ENCODE measurements at places on chromosomes 7 and 10.

DNA sequence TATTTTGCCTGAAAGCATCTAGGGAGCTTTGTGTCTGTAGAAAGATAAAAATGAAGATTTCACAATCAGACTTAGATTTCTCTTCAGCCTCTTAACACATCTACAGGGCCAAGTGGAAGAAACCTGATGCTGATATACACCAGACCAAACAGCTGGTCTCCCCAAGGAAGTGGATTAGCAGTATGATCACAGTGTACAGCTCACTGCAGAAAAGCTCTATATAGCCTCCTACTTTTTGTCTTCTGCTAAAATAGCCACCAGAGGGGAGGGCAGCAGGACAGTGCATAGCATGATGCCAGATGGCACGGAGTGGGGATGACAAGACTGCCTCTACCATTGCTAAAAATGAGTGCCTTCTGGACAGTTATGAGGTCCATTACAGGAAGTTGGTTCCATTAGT lies 16.0 kb downstream of the FAM13C start:
- DNase-seq = no peak

- no peak for DNase-seq
Measured at GRCh38 chr10:125782616-125783015, 7.0 kb upstream of the MMP21 start.

GRCh38 chr10:80805343-80806020 lies 267.8 kb downstream of the SH2D4B start:
- no peak for DNase-seq

- peak; percentile 20 for DNase-seq
Measured at GRCh38 chr10:79069325-79070080, 737 bp downstream of the ZMIZ1 start.

GRCh38 chr10:47127188-47127785 lies 172.7 kb upstream of the GDF10 start:
- no peak for DNase-seq

DNA sequence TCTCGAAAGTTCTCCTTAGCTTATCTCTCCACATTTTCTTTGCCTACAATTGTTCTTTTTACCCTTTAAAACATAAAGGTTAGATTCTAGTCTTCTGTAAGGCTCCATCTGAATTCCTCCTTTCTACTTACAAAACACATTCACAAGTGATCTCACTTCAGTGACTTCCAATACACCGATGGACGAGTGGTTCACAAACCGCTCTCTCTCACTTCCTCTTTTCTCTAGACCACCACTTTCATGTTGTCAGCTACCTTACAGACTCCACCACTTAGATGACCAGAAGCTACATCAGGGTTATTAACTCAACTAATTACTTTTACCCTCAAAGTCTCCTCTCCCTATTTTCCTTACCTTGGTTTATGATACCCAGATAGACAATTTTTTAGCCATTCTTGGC lies 11.8 kb downstream of the MET start:
- DNase-seq = no peak

GRCh38 chr10:5719546-5719945 lies 34.9 kb downstream of the TASOR2 start:
- DNase-seq = no peak

- no peak for DNase-seq
Measured at GRCh38 chr7:7805511-7806153, 87.2 kb upstream of the RPA3 start.

DNA sequence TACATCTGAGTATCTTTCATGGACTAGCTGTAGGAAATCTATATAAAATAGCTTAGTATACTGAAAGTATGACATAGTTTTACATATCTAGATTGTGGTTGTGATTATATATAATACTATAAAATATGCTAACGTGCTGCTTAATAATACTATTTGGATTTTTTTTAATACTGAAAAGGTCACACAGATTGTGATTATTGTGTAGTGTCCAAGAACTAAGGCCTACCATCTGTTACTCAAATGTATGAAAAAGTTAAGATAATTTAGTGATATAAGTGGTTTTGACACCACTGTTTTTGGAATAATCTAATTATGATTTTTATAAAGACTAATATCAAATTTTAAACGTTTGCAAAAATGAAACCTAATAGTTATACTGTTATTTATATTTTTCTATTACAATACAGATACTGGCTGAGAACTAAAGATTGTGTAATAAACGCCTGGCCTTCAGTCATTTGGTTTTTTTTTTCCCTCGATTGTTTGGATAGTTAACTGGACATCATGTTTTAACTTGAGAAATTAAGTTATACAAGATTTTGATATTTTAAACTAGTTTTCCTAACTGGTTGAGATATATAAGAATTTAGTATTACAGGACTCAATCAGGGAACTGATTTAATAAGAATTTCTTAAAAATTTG lies 12.6 kb downstream of the PTEN start:
- no peak for DNase-seq

- DNase-seq = no peak
Measured at GRCh38 chr10:99080275-99080945, 155.2 kb downstream of the HPSE2 start.

DNA sequence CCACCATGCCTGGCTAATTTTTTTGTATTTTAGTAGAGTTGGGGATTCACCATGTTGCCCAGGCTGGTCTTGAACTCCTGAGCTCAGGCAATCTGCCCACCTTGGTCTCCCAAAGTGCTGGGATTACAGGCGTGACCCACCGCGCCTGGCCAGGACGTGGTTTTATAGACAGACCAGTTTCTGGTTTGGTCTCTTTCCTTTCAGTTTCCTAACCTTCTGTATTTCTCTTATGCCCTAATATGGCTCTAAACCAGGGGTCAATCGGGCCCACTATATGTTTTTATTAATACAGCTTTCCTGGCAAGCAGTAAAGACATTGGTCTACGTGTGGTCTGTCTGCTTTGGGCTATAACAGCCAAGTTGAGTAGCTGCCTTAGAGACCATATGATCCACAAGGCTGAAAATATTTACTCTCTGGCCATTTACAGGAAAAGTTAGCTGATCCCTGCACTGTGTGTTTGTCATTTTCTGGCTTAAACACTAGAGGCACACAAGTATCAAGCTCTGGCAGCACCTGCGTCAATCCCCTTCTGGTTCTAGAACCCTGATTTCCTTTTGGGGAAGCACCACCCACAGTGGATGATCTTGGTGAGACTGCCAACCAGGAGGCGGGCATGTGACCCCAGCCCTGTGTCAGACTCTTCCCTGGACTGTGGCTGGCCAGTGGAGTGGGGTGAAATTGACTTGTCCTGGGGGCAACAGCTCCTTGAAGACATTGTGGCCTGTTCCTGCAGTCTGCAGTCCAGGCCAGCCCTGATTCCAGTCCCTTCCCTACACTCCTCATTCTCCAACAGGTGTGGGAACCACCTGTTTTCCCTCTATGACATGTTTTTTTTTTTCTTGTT lies 497.2 kb downstream of the PLXNA4 start:
- no peak for DNase-seq

GRCh38 chr10:6082496-6083395 lies 6.1 kb upstream of the RBM17 start:
- DNase-seq = no peak

DNA sequence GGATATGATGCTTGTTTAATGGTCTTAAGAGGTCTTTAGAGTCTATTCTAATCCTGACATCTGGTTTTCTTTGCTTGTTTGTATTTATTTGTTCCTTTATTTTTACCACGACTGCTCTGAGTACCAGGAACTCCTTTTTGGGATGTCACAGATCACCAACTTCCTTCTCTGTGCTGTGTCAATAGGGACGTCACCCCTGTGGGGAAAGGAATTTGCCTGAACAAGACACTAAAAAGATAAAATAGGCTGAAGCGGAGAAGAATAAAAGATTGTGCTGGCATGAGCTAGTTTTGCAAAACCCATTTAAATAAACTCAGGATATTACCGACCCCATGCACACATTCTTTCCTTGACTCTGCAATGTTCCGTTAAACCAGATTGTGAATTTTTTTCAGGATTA lies 27.7 kb downstream of the MGMT start:
- no peak for DNase-seq

DNA sequence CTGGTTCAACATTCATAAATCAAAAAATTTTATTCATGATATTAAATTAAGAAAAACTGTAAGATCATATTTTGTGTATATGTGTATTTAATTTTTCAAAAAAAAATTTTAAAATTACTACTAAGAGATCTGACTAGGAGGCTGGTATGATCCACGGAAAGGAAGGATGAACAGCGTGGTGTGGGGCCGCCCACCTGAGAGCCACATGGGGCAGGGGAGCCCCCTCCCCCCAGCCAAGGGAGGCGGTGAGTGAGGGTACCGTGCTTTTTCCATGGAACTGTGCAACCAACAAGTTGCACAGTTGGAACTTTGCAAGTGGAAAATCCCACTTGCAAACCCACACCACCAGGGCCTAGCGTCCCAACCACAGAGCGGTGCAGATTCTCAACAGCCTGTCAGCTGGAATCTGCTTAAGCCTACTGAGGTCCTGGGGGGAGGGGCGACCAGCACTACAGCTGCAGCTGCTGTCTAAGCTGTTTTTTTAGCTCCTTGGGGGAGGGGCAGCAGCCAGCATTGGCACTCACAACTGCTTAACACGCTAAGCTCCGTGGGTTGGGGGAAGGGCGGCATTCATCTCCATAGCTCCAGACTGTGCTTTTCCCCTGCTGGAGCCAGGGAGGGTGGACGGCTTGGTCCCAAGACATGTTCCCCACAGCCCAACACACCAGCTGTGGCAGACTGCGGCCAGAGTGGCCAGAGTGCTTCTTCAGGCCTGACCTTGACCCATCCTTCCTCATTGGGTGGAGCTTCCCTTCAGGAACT lies 94.2 kb upstream of the IGFBP3 start:
- DNase-seq = peak; percentile 31

- DNase-seq = no peak
Measured at GRCh38 chr7:10121631-10122030, 852.0 kb upstream of the PHF14 start.

DNA sequence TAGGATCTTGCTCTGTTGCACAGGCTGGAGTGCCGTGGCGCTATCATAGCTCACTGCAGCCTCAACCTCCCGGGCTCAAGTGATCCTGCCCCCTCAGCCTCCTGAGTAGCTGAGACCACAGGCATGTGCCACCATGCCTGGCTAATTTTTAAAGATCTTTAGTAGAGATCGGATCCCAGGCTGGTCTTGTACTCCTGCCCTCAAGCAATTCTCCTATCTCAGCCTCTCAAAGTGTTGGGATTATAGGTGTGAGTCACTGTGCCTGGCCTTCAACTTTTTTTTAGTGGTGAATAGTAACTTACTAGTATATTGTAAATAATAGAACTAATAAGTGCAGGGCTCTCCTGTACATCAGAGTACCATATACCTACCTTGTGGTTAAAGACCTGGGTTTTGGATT lies 52.1 kb upstream of the LMTK2 start:
- no peak for DNase-seq

GRCh38 chr7:94325122-94325475 lies 69.6 kb upstream of the COL1A2 start:
- DNase-seq = no peak

DNA sequence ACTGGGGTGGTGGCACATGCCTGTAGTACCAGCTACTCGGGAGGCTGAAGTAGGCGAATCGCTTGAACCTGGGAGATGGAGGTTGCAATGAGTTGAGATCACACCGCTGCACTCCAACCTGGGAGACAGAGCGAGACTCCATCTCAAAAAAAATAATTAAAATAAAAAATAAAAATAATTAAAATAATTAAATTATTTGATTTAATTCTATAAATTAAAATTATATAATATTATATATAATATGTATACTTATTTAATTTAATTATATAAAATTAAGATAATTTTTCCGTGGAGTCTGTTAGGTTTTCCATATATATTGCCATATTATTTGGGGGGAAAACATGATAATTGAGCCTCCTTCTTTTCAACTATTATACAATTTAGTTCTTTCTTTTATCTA lies 12.0 kb downstream of the WIPF3 start:
- no peak for DNase-seq

- peak; percentile 98 for DNase-seq
Measured at GRCh38 chr10:91613411-91614187, 19.3 kb downstream of the PPP1R3C start.

DNA sequence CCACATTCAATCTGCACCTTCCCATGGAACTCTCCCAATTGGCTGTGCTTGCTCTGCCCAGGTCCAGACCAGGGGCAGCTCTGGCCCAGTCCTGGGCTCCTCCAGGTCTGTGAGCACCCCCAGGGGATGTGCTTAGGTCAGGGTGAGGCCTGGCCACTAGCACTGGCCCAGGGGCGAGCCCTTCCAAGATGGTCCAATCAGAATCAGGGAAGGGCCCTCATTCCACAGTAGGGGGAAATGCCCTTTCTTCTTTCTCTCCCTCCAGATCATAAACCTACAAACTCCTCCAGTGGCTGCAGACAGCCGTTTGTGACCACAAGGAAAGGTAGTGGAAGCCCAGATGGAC lies 157.0 kb downstream of the PRKAG2 start:
- DNase-seq = no peak

DNA sequence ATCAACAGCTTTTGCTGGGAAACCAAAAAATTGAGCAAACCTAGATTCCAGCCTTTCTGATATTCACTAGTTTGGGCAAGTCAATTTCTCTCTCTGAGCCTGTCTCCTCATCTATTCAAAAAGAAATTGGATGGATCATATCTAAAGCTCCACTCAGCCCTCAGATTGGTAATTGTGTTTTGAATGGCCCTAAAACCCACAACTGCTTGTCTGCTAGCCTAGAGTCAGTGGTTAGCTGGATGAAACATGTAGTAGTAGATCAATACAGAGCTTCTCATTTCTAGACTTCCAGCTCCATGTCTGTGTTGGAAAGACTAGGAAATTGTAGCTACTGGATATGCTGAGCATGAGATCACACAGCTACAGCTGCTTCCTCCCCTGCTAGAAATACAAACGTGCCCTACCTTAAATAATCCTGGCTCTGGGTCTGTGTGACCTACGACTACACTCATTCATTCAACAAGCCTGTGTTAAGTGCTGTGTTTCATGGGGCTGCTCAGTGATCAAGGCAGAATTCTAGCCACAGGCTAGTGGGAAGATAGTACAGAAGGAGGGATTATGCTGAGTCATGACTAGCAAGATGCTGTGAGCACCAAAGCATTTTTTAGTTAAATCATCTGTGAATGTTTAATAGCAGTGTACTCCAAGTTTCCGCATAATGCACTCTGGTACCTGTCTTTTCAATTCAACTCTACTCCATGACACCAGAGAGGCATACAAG lies 15.7 kb downstream of the DNTT start:
- peak; percentile 7 for DNase-seq

- no peak for DNase-seq
Measured at GRCh38 chr10:19014498-19014897, 34.1 kb upstream of the MALRD1 start.

- DNase-seq = no peak
Measured at GRCh38 chr10:132878091-132878729, 64.2 kb downstream of the CFAP46 start.

GRCh38 chr10:44576702-44577191 lies 191.8 kb upstream of the CXCL12 start:
- DNase-seq = no peak

DNA sequence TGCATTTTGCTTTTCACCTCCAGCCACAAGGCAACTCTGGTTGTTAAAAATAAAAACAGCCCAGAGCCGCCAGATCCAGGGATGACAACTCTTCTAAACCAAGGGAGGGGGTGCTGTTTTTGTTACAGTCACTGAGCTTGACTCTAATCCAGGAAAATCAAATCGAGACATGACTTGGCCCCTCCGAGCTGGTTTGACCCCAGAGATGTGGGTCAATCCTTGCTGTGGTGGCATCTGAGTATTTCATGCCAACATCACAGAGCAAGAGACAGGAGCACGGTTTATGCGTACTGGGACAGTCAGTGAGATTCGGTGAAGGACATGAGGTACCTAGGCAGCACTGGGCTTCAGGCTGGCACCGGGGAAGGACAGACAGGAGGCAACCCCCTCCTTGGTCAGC lies 88.8 kb upstream of the ZMIZ1 start:
- DNase-seq = no peak
